ENCODE measurements at places on chromosomes 16 and 17.
A peak's percentile ranks its signal among the peaks of the same experiment; 100 is the strongest.

DNA sequence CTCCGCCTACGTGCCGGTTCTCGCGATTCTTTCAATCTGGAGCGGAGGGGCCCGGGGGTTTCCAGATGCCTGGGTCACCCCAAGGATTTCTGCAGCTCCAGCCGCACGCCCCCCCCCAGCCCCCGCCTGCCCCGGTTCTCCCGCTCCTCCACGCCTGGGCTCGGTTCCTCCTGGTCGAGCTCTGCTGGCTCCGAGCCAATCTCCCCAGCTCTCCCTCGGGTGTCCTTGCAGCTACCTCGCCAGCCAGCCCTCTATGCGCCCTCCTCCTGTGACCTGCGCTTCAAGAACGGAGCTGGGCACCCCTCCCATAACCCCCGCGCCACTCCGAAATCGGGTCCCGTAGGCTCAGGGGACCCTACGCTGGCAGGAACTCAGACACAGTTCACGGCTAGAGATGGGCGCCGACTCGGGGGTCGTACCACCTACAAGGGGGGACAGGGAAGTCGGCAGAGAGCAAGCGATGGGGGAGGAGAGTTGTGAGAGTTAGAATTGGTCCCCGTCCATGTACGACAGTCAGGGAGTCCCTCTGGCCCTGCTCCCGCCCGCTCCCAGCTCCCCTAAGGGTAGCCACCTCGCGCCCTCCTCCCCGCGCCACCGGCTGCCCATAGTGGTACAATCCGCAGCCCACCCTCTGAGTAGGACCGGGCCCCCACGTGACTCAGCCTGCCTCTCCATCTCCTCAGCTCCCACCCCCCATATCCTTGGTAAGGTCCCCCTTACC, 961 bp downstream of the FGF11 start:
- DNase-seq, result peak; percentile 27

DNA sequence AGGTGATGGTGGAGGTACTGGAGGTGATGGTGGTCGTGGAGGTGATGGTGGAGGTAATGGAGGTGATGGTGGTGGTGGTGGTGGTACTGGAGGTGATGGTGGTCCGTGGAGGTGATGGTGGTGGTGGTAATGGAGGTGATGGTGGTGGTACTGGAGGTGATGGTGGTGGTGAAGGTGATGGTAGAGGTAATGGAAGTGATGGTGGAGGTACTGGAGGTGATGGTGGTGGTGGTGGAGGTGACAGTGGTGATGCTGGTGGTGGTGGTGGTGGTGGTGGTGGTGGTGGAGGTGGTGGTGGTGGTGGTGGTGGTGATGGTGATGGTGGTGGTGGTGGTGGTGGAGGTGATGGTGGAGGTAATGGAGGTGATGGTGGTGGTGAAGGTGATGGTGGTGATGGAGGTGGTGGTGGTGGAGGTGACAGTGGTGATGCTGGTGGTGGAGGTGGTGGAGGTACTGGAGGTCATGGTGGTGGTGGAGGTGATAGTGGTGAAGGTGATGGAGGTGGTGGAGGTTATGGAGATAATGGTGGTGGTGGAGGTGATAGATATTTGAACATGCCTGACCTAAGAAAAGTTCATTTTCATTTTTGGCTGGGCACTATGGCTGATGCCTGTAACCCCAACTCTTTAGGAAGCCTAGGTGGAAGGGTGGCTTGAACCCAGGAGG, 55.0 kb downstream of the RNF213 start:
- no peak for DNase-seq

GRCh38 chr16:1944612-1945199, 1.7 kb upstream of the MSRB1 start:
- no peak for DNase-seq

GRCh38 chr16:26658486-26658885, 408.2 kb upstream of the C16orf82 start:
- no peak for DNase-seq

DNA sequence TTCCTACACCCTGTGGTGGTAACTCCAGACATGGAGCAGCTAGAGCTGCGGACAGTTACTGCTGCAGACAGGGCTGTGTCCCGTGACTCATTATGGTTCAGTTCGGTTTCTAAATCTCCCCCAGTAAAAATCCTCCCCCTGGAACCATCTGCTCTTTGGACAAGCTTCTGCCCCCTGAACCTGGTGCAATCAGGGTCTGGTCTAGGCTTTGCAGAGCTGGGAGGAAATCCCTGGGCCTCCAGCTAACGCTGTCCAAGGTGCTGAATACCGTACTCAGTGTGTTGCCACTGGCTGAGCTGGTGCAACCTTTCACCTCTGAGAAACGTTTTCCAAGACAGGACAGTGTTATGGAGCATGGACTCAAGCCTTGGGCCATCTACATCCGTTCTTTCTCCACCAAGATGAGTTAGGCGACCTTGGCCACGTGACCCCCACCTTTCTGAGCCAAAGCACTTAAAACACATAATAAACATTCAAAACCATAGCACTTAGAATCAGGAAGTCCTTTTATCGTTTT, 142.0 kb downstream of the CPPED1 start:
- DNase-seq, result peak; percentile 46

DNA sequence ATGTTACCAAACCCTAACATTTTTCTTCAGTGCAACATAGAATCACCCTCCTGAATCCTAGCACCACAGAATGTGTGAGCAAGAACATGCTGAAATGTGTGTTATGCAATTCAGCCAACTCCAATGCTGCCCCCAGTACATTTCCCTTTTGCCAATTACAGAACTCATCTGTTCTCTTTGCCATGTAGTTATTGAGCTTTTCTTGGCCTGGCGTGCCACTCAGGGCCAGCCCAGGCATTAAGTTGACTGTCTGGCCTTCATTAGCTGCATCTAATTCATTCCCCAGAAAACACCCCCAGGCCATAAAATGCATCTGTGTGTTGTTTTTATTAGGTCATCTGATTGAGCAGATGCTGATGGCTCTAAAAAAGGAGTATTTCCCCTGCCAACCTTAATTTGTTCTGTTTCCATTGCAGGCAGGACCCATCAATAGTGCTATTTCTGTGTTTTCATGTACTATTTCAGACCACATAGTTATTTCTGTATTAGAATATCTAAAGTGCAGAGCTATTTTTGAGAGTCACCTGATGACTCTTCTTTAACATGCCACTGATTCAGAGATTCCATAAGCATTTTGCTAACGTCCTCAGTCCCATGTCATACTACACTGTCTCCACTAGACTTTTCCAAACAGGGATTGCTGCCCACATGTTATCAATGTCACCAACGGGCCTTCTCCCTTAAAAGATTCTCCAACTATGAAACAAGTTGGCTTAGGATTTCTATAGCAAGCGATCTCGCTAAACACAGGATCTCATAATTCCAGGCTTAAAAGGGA, 969.7 kb downstream of the CDH11 start:
- DNase-seq, result no peak

DNA sequence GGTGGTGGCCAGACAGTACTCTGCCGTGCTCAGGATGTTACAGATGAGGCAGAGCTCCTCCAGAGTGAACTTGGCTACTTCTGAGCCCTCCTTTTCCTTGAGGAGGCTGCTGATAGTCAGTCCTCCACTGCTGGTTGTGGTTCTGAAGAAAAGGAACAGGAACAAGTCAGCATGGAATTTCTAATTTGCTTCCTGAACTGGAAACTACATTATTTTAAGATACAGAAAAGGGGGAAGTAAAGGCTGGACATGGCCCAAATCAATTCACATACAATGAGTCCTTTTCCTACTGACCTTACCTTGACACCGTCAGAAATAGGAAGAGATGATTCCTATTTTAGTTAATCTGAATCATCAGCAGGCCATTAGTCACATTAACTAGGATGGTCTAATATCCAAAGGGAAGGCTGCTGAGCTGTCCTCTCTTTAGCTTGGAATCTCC, 154.2 kb downstream of the VPS53 start:
- no peak for DNase-seq

DNA sequence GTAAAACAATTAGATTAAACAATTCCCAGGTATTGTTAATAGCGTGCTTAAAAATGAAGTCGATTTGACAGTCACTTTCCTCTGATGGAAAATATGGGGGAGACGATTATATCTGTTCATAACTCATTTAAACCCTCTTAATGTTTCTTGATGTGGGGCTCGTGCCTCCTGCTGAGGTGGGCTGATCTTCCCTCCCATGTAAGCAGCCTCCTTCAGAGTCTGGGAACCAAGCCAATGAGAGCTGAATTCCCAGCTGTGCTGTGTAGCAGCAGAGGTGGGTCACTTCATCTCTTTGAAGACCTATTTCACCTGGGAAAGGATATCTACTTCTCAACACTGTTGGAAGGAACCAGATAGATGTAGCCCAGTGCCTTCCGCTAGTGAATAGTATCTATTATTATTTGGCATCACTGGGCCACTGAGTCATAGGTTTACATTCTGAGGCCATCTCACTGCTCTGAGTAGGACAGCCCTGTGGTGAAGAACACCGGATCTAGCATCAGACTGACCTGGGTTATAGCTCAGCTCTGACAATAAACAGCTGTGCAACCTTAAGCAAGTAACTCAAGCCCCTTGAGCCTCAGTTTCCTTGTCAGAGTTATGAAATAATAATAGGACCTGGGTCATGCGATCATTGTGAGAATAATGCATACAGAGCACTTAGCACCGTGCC, 85.3 kb upstream of the C16orf82 start:
- DNase-seq, result no peak

DNA sequence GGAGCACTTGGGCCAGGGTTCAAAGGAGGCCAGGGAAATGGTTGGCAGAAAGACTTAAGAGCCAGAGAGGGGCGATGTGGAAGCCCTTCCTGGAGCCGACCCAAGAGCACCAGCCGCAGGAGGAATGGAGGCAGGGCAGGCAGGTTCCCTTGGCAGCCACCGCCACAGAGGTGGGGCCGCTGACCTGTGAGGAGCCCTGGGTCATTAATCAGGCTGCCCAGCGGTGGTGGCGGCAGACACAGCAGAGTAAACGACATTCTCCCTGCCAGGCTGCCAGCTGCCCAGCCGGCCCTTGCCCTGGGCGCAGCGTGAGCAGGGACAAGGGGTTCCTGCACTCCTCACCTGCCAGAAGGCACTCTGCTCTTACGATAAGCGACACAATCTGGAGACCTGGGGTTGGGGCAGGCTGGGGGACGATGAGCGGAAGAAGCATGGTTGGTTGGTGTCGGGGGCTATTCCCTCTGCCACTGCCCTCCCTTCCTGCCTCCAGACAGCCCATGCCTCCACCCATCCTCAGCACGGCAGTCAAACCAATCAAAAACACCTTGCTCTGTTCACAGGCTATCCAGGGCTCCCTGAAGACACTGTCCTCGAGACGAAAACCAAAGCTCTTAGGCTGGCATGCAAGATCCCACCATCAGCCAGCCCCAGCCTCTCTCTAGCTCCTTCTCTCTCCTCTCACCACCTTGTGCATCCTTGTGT, 40.9 kb downstream of the PLXDC1 start:
- DNase-seq, result no peak

- DNase-seq, result no peak
Measured at GRCh38 chr17:76278268-76278908, 13.2 kb downstream of the UBALD2 start.

- no peak for DNase-seq
Measured at GRCh38 chr17:63701456-63701820, 1.5 kb upstream of the LIMD2 start.

GRCh38 chr16:88297178-88297720, 85.5 kb upstream of the ZNF469 start:
- DNase-seq, result no peak

DNA sequence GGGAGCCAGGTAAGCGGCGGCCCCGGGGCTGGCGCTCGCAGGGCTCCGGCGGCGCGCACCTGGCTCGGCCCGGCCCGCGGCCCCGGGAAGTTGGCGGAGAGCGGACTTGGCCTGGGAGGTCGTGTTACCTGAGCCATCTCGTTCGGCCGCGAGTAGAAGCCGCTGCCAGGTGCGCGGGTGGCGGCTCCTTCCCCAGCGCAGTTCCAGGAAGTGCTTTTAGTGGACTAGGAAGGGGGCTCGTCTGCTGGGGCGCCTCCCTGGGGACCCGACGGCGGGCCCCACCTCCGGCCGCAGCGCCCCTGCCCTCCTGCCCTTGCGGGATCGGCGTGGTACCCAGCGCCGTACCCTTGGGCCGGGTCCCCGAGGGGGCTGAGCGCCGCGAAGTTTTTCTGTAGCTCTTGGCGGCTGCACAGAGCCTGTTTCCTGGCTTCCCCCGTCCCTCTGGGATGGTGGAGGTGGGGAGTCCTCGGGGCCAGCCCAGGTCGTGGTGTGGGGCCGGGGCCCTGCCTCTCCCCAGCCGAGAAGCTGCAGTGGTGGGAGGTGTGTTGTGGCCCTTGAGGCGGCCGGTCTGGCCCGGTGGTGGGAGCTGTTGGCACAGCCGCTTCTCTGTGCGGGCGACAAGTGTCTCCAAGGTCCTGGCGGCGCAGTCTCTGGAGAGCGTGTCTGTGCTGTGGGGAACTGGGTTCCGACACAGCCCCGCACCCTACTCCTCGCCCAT, 96.9 kb downstream of the RAB11FIP4 start:
- DNase-seq, result no peak

DNA sequence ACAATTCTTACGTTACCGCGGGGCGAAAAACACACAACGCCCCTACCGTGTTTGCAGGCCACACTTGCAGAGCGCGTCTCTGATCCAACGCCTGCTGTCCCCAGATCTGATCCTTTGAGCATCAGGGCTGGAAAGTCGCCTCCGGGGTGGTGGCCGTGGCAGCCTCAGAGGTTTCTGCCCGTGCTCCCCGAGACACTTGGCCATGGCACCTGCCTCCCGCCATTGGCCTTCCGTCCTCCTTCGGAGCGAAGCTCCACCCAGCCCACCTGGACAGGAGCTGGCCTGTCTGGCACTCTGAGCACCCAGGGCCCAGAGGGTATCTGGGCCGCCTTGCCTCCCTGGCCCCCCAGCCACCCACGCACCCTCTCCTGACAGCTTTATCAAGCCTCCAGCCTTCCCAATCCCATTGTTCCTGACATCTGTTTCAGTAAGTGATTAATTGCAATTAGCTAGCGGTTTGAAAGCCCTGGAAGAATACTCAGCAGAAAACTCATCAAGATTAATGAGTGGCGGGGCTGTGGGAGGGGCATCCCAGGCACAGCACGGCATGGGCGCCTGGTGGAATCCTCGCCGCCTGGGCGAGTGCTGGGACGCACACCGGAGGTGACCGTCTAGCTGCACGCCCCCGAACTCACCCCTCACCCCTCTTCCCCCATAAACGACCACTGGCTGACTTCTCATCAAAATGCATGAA, 181.5 kb upstream of the GSE1 start:
- no peak for DNase-seq

GRCh38 chr17:66430846-66431795, 128.7 kb downstream of the PRKCA start:
- DNase-seq, result no peak

GRCh38 chr17:17516941-17517720, 20.9 kb upstream of the RASD1 start:
- no peak for DNase-seq

DNA sequence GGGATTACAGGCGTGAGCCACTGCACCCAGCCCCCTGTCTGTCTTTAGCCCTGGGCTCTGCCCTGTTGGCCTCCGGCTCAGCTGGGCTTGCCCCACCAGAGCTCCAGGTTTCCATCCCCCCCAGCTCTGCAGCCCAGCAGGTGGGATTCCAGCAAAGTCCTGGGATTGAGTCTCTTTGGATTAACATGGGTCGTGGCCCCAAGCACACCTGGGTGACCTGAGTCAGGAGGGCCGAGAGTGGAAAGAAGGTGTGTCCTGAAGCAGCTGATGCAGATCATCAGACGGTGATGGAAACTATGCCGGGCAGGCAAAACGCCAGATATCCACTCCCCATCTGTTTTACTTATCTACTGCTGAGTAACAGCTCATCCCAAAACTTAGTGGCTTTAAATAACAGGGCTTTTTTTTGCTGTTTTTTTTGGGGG, 72.5 kb downstream of the KNOP1 start:
- DNase-seq, result no peak

All from activated CD4-positive, alpha-beta T cell treated with anti-CD3 and anti-CD28 coated beads, Interleukin-2, Interleukin-6, amounts not matched to agents 100 ng/mL and 50 ng/mL, durations not matched to agents 16 hours and 8 hours (primary cell).